ENCODE measurements at places on chromosomes 5 and 9. TPM values are rescaled to one million over a fixed set of nuclear protein-coding genes. Genes with fewer than 3 reads are reported as not detected.

GRCh38 chr9:109973336-109973735 lies 193.3 kb downstream of the PALM2AKAP2 start:
- no peak for DNase-seq

DNA sequence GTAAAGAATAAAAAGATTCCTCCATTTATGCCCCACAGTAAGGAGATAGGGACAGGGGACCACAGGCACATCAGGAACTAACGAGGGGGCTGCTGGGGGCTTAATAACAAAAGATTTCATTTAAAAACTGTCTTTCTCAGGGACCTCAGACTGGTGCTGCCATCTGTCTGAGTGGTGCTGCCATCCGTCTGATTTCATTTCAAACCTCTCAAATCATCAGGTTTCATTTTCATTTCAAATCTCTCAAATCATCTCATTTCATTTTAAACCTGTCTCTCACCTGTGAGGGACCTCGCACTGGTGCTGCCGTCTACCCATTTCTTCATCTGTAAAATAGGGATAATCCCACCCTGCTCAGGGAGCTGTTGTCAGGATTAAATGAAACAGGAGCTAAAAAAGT lies 45.9 kb downstream of the ADRA1B start:
- DNase-seq: no peak

DNA sequence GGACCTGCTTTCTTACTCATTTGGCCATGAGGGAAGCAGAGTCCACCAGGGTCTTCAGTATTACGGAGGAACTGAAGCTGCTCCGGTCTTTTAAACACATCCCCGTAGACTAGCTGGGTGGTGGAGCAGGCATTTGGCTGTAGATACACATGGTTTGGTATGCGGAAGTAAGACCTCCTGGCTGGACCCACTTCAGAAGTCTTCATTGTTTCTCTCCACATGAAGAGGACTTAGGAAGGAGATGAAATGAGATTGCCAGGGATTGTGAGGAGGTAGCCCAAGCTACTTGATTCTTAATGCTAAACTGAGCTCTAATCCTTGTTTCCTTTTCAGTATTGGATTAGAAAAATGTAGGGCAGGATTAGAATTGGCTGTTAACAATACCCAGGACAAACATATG lies 32.9 kb downstream of the STXBP1 start:
- no peak for DNase-seq

DNA sequence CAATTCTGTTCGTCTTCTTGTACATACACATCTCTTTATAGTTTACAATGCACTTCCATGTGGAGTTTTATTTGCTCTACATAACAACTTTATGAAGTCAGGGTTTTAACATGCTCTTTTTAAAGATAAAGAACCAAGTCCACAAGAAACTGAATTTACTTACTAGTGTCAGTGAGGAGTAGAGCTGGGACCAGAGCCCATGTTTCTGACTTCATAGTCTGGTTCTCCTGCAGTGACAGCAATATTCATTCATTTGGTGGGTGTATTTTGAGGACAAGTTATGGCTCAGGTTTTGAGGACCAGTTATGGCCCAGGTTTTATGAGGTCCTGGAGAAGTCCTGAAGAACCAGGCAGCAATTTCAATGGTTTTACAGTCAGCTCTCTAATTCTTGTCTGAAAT lies 481.9 kb upstream of the TNC start:
- no peak for DNase-seq

GRCh38 chr9:83061036-83061435 lies 1.9 kb downstream of the RASEF start:
- DNase-seq: no peak

DNA sequence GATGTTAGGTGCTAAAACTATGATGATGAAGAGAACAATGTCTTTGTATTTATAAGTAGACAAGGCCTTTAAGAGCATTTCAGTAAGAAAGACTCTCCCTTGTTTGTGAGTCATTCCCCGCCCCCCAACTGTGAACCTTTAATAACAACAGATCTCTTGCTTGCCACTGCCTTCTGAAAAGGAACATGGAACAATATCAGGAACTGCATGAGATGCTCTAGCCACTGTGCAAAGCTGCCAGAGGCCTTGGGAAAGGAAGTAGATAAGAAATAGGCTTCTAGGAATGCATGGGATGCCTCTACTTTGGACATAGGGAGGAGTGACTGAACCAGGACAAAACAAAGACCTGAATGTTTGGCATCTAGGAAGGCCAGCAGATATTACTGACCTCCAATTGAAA lies 296.1 kb upstream of the MPDZ start:
- no peak for DNase-seq

DNA sequence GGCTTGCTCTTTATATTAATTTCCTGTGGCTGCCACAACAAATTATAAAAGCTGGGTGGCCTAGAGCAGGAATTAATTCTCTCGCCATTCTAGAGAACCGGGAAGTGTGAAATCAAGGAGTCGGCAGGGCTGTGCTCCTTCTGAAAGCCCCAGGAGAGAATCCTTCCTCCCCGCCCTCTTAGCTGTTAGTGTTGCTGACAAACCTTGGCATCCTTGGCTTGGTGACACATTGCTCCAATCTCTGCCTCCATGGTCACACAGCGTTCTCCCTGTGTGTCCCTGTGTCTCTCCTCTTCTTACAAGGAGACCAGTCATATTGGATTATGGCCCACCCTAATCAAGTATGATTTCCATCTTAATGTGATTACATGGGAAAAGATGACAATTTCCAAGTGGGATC lies 55.9 kb upstream of the NEURL1B start:
- no peak for DNase-seq

DNA sequence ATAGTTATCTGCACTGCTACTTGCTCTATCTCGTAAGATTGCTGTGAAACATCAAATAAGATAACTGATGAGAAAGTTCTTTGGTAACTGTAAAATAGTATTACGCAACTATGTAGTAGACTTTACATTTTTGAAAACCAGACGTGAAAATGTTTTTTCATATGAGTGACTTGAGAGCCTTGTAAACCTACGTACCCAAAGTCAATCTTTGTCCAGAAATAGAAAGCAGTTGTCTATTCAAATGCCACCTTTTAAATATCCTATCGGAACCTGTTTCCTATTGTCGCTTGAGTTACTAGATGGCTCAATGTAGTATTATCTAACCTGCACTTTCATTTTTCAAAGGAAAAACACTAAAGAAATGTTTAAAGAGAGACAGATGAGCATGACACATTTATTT lies 1.6 kb downstream of the FNIP1 start:
- DNase-seq: no peak

- DNase-seq: no peak
Observed at GRCh38 chr5:2699231-2699630, 52.2 kb downstream of the IRX2 start.

DNA sequence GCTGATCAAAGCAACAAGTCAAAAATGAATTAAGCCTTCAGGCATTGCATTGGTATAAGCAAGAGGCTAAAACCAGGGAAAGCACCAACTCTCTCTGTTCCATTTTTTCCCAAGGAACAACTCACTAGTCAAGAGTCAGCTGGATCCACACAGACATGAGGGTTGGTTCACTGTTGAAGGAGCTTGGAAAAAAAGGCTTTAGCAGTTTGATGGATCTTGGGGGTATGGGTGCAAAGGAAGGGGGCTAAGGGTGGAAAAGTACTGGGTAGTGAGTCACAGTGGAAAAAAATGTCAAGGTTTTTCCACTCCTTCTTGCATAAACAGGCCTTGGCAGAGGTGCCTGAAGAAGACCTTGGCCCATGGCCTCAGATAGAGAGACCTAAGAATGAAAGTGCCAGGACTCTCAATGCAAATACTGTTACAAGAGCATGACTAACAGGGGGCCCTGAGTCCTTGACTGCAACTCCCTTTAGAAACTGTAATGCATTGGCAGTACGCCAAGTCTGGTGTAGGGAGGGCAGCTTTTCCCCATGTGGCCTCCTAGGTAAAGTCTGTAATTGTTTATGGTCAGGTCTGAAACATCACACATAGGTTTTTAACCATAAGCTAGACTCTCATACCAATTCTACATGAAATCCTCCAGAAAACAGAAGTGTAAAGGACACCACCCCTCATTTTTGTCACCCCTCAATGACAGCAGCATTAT lies 23.7 kb downstream of the ACTL7A start:
- no peak for DNase-seq

- no peak for DNase-seq
Observed at GRCh38 chr5:168064933-168065622, 226.4 kb upstream of the WWC1 start.

DNA sequence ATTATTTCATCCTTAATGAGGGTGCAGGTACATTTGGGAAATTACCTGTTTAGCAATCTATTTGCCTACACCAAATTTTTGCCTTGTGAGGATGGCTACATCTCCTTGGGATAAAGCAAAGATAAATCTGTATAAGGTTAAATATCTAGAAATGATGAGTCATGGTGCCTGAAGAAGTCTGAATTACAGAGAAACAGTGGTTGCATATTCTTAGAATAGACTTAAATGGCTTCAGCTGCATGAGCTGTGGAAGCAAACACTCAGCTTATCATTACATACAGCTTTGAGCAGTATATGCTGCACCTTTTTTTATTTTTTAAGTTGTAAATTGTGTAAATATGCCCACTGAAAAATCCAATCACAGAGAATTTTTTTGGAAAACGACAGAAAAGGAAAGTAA lies 153.5 kb downstream of the RAPGEF6 start:
- DNase-seq: no peak

GRCh38 chr5:174411479-174411819 lies 312.9 kb upstream of the MSX2 start:
- no peak for DNase-seq

- no peak for DNase-seq
Observed at GRCh38 chr5:140988608-140989007, 22.3 kb downstream of the PCDHAC2 start.

GRCh38 chr5:61635271-61635670 lies 303.2 kb downstream of the ZSWIM6 start:
- no peak for DNase-seq

DNA sequence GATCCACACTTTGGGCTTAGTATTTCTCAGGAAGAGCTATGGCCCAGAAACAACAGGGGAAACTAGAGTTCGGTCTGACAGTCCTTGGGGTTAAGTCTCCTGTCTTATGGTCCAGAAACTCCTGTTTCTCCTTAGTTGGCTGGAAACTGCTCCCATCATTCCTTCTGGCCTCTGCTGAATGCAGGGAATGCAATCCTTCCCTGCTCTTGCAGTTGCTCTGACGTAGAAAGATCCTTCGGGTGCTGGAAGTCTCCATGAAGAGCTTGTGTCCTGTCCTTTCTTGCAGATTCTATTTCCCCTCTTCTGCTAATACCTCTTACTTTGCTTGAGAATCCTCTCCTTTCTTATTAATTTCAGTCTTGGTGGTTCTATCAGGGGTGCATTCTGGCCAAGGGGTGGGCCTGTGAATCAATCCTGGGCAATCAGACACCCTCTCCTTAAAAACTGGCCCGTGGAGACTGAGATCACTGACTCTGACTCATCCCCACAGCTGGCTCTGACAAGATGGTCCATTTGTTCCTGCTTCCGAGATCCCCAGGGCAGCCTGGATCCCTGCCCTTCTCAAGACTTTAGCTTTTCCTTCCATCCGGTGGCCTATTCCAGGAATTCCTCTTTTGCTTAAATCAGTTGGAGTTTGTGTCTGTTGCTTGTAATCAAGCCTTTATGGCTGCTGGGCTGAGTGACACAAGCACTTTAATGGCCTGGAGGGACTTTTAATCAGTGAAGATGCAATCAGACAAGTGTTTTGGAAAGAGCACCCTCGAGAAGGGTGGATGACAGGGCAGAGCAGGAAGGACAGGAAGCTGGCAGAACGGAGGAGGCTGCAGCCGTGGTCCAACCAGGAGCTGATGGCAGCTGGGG lies 23.7 kb downstream of the PTGS1 start:
- no peak for DNase-seq

SQSTM1 gene
- 301 TPM for total RNA-seq

INSL4 gene
- not detected for total RNA-seq

TTC33 gene
- 45.3 TPM for total RNA-seq

All from dorsolateral prefrontal cortex (tissue), 122 donors.